ENCODE measurements at places on chromosomes 1 and 21.

DNA sequence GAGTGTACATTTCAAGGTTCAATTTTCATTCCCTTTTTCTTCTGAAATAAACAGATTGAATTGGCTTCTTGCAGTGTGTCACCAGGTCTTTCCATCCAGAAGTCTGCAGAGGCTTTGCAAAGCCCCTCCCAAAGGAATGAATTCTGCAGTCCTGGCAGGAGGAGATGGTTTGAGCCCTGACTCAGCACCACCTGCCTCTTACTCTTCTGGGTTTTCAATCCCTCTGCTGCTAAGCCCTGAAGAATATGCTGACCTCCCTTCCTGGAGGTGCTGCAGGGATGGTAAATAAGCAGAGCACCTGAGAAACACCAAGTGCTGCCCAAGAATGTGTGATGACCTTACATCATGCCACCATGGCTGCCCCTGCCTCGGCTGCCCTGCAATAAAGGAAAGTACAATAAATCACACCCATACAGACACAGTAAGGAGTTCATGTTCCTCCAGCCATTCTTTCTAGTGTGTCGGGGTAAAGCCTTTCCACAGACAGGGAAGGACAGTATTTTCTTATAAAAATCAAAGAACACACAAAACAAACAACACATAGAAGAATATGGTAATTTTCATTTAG lies 209.2 kb downstream of the ZNF326 start:
- no peak overlapping the region for H3K27ac ChIP-seq
- no peaks in the 10 kb centered on the region for H3K27me3 ChIP-seq
- no peak overlapping the region for H3K4me3 ChIP-seq
- no peak for DNase-seq
- no peaks in the 10 kb centered on the region for H3K36me3 ChIP-seq

- no peaks in the 10 kb centered on the region for H3K27me3 ChIP-seq
- H3K4me1 ChIP-seq = no peaks in the 10 kb centered on the region
- DNase-seq = no peak
Observed at GRCh38 chr1:78919150-78919549, 87.4 kb downstream of the ADGRL4 start.

- peaks cover 43% of the 10 kb centered on the region for H3K36me3 ChIP-seq
- no peak overlapping the region for H3K27ac ChIP-seq
- no peaks in the 10 kb centered on the region for H3K4me1 ChIP-seq
- no peak for DNase-seq
Observed at GRCh38 chr21:46005481-46005881, 23.9 kb downstream of the COL6A1 start.

DNA sequence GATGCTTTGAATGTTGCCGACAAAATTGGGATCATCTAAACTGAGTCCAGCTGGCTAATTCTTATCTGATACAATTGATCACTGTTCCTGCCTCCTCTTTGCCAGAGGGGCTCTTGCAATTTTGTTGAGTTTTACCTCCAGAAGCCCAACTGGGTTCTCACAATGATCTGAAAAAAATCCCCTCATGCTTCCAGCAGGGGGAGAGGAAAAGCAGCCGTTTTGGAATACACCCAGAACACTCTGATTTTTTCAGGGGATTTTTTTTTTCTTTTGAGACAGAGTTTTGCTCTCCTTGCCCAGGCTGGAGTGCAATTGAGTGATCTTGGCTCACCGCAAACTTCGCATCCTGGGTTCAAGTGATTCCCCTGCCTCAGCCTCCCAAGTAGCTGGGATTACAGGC lies 13.9 kb upstream of the RERE start:
- DNase-seq = no peak
- H3K36me3 ChIP-seq = no peaks in the 10 kb centered on the region
- no peak overlapping the region for H3K27ac ChIP-seq
- H3K27me3 ChIP-seq = no peaks in the 10 kb centered on the region

GRCh38 chr21:31848326-31848985 lies 24.4 kb upstream of the HUNK start:
- H3K36me3 ChIP-seq = no peaks in the 10 kb centered on the region
- DNase-seq = no peak
- H3K4me3 ChIP-seq = no peak overlapping the region

- no peak overlapping the region for H3K4me3 ChIP-seq
- no peak for DNase-seq
- no peaks in the 10 kb centered on the region for H3K4me1 ChIP-seq
- H3K27ac ChIP-seq = no peak overlapping the region
- no peaks in the 10 kb centered on the region for H3K27me3 ChIP-seq
- no peaks in the 10 kb centered on the region for H3K36me3 ChIP-seq
Observed at GRCh38 chr1:200398373-200398772, 11.5 kb downstream of the ZNF281 start.

DNA sequence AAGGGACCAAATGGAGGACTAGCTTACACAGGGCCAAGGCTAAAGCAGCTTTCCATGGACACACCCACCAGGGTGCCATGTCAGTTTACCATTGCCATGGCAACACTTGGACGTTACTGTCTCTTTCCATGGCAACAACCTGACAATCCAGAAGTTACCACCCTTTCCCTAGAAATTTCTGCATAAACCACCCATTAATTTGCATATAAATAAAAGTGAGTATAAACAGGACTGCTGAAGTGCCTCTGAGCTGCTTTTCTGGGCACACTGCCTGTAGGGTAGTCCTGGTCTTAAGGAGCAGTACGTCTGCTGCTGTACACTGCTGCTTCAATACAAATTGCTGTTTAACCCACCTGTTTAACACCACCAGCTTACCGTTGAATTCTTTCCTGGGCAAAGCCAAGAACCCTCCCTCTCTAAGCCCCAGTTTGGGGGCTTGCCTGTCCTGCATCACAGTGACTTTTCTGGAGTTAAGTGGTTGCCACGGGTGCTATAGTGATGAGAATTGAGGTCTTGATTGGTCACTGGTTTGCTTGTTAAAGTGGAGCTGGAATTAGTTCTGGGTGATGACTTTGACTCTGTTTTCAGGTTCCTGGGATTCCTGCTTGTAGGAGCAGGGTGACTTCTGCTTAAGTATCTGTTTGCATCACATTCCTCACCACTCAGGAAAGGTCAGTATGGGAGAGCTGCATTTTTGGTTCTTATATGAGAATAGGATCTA lies 83.2 kb downstream of the CLDN17 start:
- no peaks in the 10 kb centered on the region for H3K27me3 ChIP-seq
- DNase-seq = no peak
- H3K36me3 ChIP-seq = no peaks in the 10 kb centered on the region
- H3K4me3 ChIP-seq = no peak overlapping the region

GRCh38 chr1:48216941-48217340 lies 5.6 kb upstream of the SLC5A9 start:
- H3K4me3 ChIP-seq = no peak overlapping the region
- H3K27me3 ChIP-seq = no peaks in the 10 kb centered on the region
- no peak overlapping the region for H3K27ac ChIP-seq
- peaks cover 9% of the 10 kb centered on the region for H3K4me1 ChIP-seq

- no peak overlapping the region for H3K4me3 ChIP-seq
- H3K27me3 ChIP-seq = no peaks in the 10 kb centered on the region
- H3K36me3 ChIP-seq = no peaks in the 10 kb centered on the region
- no peak for DNase-seq
- H3K27ac ChIP-seq = no peak overlapping the region
Observed at GRCh38 chr1:89941110-89941766, 53.7 kb upstream of the ZNF326 start.

DNA sequence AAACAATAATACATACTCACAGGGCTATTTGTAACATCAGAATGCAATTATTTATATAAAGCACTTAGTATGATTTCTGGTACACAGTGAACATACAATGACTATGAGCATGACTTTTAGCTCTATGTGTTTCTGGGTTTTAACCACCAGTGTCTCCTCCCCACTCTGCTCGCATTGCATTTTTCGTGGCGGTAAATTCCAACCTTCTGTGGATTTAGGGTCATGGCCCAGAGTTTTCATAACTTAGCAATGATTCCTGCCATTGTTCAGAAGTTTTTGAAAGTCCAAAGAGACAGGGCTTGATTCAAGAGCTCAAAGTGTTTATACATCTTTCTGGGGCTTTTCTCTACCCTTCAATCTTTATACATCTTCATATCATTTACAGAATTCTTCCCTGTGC lies 191.3 kb downstream of the BACH1 start:
- no peaks in the 10 kb centered on the region for H3K4me1 ChIP-seq
- H3K27ac ChIP-seq = no peak overlapping the region
- H3K27me3 ChIP-seq = no peaks in the 10 kb centered on the region
- no peaks in the 10 kb centered on the region for H3K36me3 ChIP-seq
- DNase-seq = no peak

- no peak for DNase-seq
- H3K36me3 ChIP-seq = no peaks in the 10 kb centered on the region
- no peaks in the 10 kb centered on the region for H3K4me1 ChIP-seq
Observed at GRCh38 chr1:77313491-77313890, 31.7 kb downstream of the AK5 start.

DNA sequence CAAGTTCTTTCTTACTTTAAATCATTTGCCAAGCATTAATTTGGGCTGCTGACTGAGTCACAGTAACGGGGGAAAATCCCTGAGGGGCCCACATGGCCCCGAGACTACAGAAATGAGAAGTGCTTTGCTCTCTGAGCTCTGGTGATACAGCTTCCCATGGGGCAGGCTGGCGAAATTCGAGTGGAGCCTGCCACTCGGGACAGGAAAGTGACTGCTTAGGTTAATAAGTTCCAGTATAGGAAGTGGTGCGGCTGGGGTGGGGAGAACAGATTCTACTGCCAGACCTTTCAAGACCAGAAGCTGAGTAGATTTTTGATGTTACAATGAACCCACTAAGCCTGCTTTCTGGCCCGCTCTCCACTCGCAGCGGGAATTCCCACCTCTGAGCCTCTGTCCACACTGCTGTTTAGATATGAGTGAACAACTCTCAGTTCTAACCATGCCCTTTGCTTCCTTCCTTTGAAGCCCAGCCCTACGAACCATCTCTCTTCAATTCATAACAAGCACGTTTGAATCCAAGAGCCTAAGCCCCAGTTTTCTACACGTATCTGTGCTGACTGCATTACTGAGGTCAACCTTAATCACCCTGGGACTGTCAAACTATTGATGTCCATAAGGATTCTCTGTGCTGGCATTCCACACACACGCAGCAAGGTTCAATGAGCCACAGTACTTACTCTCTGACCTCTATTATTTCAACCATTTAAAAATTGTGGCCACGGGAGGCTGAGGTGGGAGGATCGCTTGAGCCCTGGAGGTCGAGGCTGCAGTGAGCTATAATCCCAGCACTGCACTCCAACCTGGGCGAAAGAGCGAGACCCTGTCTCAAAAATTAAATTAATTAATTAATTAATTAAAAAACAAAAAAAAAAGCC lies 9.6 kb downstream of the ZBTB17 start:
- no peaks in the 10 kb centered on the region for H3K27me3 ChIP-seq
- H3K27ac ChIP-seq = peak overlapping the region; percentile 69
- peak; percentile 79 for DNase-seq
- peaks cover 40% of the 10 kb centered on the region for H3K4me1 ChIP-seq
- H3K4me3 ChIP-seq = no peak overlapping the region
